Thoracic aorta (tissue), 2 donors: ENCODE measurements at places on chromosomes 7 and 10. TPM values are rescaled to one million over a fixed set of nuclear protein-coding genes. Genes with fewer than 3 reads are reported as not detected.

- no peak for DNase-seq
These were observed 34.3 kb downstream of the PYROXD2 start for GRCh38 chr10:98380493-98381339.

LLCFC1 gene
- total RNA-seq, result not detected

FZD1 gene
- 57.9 TPM for total RNA-seq

FAM25A gene
- total RNA-seq, result not detected

DNA sequence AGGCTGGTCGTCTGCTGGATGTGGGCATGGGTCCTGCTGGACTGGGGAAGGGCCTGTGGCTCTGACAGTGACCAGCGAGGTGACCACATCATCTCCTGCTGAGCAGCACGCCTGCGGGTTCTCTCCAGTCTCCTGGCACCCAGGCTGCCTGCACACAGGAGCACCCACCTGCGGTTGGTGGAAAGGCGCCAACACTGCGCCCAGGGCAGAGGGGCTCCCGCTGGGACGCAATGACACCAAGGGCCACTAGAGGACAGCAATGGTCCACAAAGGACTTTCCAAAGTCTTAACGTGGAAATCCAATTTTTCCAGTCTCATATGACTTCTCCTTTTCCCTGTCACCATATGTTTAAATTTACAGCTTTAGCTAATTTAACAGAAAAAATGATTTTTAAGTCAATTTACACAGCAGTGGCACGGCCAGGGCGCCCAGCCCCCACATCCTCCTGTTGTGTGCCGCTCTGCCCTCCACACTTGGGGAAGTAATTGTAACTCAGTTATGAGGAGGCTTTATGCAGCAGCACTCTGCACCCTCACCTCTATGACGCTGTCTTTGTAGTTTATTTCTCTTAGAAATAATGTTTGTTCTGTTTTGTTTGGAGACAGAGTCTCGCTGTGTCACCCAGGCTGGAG lies 38.1 kb downstream of the CFAP46 start:
- DNase-seq, result no peak

MRPS33 gene
- total RNA-seq, result 8.0 TPM

DNA sequence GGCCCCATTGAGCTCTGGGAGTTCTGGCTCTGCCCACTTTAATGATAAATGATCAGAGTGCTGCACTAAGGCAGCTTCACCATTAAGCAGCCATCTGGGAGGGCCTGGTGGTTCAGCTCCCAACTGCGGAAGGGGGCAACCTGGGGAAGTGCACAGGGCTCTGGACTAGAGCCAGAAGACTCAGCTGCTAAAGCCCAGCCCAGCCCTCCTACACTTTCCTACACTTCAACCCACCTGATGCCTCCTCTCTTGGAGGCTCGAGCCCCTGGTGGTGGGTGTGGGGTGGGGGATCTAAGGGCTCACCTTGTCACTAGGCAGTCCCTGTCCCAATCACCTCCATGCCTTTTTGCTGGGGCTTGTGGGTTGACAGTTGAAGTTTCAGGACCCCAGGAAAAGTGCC lies 60.6 kb upstream of the ANTXRL start:
- DNase-seq, result no peak

IGFBP3 gene
- total RNA-seq, result 884 TPM

- DNase-seq, result no peak
These were observed 3.8 kb upstream of the PALD1 start for GRCh38 chr10:70474780-70475179.

AMPH gene
- 5.3 TPM for total RNA-seq

DNA sequence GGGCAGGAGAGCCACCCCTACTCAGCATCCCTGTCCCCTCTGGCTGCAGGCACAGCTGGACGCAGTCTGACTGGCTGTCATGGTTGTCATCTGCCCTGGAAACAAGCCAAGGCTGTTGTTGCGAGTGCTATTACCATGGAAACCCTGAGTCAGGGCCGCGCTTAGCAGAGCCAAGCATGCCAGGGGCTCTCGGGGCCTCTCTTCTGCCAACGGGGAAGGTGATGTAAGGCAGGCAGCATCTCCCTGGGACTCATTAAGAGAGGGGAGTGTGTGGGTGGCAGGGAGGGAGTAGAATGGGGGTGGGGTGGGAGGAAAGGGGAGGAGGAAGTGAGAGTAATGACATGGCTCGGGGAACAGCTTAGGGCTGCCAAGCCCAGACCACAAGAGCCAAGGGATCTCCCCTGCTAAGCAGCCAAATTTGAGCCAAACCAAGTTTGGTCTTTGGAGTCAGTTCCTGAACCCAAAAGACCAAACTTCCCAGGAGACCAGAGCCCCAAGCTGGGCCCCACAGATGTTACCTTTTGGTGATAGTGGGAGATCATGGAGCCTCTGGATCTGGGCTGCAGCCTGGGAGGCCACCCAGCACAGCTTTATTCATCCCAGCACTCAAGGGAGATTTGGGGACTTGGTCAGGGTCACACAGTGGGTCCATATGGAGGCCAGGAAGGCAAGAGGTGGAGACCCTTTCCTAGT lies 67.6 kb downstream of the TMEM130 start:
- peak; percentile 85 for DNase-seq

GRCh38 chr7:33981671-33982424 lies 76.5 kb downstream of the BMPER start:
- no peak for DNase-seq

DNA sequence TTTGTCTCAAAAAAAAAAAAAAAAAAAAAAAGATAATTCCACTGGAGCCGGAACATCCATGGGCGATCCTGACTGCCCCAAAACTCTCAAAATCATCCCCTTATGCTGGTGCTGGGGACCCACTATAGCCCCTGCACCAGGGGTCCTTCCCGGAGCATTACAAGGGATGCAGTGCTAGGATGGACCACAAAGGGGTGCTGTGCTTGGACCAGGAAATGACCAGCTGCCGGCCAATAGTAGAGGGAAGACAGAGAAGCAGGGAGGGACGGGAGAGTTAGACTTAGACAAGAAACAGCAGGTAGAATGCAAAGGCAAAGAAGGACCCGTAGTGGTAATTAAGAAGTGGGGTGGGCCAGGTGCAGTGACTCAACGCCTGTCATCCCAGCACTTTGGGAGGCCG lies 40.5 kb downstream of the RCC1L start:
- DNase-seq, result no peak

NODAL gene
- total RNA-seq, result not detected

DNA sequence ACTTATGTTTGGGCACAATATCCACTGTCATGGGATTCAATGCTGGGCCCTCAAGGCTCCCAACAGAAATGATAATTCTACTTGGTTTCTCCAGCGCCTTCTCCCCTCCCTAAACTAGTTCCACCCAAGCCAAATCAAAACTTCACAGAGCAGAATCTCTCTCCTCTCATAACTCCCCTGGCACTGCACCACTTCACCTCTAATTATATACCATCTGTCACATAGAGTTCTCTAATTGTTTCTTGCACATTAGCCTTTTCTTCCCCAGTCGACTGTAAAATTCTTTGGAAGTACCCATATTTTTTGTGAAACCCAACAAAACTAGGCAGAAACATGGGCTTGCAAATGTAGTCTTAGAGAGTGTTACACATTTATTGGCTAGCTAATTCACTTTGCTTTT lies 8.1 kb downstream of the SGMS1 start:
- no peak for DNase-seq

MUC12 gene
- total RNA-seq, result not detected

DNA sequence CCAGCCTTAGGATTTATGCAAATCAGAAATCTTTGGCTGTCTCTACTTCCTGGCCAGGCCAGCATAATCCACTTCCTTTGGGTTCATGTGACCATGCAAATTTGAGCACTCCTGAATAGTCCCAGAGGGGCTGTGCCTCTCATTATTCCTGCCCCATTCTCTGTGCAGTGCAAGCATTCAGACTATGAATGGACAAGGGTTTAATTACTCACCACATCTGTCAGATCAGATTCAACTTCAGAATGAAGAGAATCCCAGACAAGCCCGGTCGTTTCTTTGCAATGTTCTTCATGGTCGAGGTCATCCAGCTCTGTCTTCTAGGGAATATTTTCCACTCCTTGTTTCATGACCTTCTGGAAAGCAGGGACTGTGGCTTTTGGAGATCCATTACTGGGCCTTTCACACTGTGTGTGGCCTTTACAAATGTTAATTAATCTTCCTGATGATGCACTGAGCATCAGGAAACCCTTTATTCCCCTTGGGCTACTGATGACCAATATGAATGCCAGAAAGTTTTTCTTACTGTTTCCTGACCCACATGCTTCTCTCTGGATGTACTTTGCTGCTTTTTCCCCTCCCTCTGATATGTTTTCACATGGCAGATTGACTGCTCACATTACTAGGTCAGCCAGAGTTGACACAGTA lies 217.6 kb upstream of the TCF7L2 start:
- DNase-seq, result no peak

CSTF2T gene
- total RNA-seq, result 39.9 TPM

DNA sequence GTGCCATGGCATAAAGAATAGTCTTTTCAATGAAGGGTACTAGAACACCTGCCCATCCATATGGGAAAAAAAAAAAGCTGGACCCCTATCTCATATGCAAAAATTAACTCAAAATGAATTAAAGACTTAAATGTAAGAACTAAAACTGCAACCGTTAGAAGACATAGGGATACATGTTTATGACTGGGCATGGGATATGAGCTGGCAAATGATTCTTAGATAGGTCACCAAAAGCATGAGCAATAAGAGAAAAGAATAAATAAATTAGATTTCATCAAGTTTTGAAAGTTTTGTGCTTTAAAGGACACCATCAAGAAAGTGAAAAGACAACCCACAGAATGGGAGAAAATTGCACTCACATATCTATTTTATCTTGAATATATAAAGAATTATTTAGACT lies 222.0 kb downstream of the ADK start:
- no peak for DNase-seq

GRCh38 chr7:1939434-1940401 lies 269.6 kb downstream of the ELFN1 start:
- no peak for DNase-seq

NUPR2 gene
- total RNA-seq, result not detected

SAP25 gene
- 1.1 TPM for total RNA-seq

CDH23 gene
- total RNA-seq, result 10.6 TPM

NPC1L1 gene
- total RNA-seq, result 0.85 TPM

DNA sequence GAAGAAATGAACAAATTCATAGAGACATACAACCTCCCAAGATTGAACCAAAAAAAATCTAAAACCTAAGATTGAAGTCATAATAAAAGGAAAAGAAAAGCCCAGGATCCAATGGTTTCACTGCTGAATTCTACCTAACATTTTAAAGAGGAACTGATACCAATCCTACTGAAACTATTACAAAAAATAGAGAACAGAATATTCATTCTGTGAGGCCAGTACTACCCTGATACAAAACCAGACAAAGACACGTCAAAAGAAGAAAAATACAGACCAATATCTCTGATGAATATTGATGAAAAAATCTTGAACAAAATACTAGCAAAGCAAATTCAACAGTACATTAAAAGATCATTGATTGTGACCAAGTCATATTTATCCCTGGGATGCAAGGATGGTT lies 128.5 kb upstream of the STEAP1 start:
- DNase-seq, result no peak

DNA sequence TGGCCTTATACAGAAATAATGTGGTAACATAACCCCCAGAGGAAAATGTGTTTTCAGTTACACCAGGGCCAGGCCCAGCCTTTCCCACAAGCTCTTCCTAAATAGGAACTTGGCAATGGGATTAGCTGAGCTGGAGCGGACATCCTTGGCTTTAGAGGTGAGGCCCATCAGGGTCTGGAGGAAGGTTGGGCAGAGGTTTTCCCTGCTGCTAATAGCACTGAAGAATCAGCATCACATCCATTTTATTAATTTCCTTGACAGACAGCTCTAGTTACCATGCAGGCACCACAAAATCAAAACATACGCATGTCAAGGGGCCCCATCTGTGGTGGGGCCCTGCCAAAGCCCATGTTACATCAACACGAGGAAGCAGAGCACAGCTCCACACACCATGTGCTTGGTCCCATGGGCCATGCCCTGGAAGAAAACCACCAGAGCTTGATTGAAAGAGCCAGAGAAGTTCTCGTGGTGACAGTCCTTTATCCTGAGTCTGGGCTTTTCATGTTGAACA lies 566.6 kb downstream of the KCNMA1 start:
- DNase-seq, result no peak

DNA sequence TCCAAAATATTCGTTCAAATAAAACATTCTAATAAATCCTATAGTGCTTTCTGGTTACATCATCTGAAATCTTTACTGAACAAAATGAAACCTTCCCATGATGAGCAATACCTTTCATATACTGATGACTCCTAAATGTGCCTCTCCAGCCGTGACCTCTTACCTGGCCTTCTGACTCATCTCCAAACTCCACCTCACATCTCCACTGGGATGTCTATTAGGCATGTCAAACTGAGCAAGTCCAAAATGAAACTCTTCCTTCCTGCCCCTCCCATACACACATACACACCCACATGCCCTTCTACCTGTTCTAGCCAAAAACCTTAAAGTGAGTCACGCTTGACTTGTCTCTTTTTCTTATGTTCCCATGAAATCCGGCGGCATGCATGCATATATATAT lies 22.9 kb downstream of the GSAP start:
- no peak for DNase-seq

- no peak for DNase-seq
These were observed 6.0 kb downstream of the IL15RA start for GRCh38 chr10:5971315-5971832.

SLC29A4 gene
- total RNA-seq, result 0.14 TPM

MTURN gene
- total RNA-seq, result 80.1 TPM

SPDYE2B gene
- total RNA-seq, result not detected

GRCh38 chr7:76011442-76011861 lies 17.1 kb upstream of the TMEM120A start:
- no peak for DNase-seq

DNA sequence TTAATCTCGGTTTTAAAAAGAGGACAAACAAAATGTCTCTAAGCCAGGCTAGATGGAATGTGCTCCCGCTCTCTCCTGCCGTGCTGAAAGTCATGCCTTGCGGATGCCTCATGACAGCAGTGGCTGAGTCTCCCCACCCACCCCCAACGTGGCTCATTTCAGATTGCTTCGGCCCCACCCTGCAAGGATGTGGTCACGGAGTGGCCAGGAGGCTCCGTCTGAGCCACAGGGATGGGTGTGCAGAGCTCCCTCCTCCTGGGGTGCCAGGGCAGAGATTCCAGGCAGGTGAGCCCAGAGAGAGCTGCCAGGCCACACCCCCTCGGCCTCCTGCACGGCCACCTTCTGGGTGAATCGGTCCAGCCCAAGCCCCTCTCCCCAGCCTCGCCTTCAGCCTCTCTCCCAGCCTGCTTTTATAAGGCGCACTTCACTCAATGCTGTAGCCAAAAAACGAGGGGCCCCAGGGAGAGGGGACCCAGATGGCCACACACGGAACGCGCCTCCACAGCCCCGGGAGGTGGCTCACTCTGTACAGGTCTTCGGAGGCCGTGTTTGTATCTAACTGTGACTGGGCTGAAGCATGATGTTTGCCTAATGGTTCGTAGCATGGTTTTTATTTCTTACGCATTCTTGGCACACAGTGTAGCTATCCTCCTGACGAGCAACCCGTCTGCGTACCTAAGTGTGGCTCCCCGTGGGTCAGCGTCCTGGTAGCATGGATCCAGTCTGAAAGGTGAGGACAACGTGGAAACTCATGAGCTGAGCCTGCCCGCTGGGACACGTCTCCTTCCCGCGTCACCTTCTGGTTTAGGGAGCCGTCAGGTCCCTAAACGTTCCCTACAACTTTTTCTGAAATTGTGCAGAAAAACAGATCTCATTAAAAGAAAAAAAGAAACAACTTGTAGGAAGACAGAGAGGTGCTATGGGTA lies 413.8 kb upstream of the FOXK1 start:
- DNase-seq, result no peak

GRCh38 chr10:73997461-73997786 lies 492 bp upstream of the VCL start:
- DNase-seq, result peak; percentile 15

GRCh38 chr7:100570954-100571828 lies 2.5 kb downstream of the SAP25 start:
- no peak for DNase-seq

- DNase-seq, result no peak
These were observed 297.3 kb upstream of the PRKCQ start for GRCh38 chr10:6877336-6877721.
